NAMALWA (cell line): ENCODE measurements at places on chromosomes 5 and 9.

- DNase-seq = peak; percentile 43
Observed at GRCh38 chr9:134066526-134066912, 1.3 kb downstream of the BRD3 start.

GRCh38 chr9:36840898-36841536 is 193.1 kb downstream of the PAX5 start:
- no peak for DNase-seq

GRCh38 chr5:88880201-88880600 is 2.8 kb downstream of the MEF2C start:
- DNase-seq = no peak

DNA sequence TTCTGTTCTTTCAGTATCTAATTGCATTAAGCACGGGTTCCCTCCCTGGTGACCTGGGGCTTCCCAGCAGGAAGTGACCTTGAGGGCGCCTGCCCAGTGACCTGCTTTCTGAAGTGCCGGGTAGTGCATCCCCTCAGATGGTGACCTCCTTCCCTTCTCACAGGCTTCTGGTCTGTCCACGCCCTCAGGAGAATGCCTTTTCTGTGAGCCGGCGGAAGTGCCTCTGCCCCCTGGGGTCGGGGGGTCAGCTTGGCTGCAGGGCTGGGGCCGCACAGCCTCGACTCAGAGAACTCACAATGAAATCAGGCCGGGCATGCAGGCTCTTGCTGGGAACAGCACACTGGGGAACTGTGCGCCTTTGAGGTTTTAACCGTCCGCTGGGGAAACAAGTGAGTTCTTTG is 124.5 kb upstream of the PHYKPL start:
- no peak for DNase-seq

GRCh38 chr5:117107859-117108258 is 533.2 kb upstream of the SEMA6A start:
- DNase-seq = no peak

DNA sequence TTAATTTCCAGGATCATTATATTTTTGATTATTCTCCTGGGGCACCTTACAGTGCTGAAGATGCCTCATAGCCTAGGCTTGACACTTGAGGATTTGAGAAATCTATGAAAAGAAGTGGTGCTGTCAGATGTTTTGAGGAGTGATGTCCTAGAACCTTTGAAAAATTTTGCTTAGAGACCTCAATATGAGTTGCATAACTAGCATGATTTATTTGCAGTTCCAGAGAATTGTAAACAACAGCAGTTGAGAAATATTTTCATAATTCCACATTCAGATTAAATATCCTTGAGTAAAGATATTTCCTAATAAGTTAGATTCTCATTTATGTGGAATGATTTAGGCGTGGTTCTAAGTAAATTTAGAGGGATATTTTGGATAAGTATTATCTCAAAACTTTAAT is 225.8 kb downstream of the ADAMTSL1 start:
- DNase-seq = no peak
